ENCODE measurements at places on chromosomes 3 and 15.

DNA sequence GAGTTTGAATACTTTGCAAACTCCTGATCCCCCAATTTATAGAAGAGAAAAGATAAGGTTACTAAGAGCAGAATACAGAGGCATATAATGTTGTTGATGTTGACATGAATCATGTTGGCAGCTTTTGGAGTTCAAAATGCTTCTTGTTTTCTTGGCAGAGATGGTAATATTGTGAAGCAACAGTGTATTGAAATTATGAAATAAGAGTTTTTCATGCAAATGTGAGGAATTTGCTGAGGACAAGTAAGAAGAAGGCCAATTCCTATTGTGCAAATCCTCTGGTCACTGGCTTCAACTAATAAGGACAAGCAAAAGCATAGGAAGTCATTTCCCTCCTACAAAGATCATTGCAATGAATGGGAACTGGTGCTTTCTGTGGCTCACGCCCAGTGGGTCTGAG, 126.9 kb upstream of the CHL1 start:
- no peak for DNase-seq

GRCh38 chr15:40379853-40380252, 2.7 kb upstream of the KNSTRN start:
- DNase-seq, result no peak

DNA sequence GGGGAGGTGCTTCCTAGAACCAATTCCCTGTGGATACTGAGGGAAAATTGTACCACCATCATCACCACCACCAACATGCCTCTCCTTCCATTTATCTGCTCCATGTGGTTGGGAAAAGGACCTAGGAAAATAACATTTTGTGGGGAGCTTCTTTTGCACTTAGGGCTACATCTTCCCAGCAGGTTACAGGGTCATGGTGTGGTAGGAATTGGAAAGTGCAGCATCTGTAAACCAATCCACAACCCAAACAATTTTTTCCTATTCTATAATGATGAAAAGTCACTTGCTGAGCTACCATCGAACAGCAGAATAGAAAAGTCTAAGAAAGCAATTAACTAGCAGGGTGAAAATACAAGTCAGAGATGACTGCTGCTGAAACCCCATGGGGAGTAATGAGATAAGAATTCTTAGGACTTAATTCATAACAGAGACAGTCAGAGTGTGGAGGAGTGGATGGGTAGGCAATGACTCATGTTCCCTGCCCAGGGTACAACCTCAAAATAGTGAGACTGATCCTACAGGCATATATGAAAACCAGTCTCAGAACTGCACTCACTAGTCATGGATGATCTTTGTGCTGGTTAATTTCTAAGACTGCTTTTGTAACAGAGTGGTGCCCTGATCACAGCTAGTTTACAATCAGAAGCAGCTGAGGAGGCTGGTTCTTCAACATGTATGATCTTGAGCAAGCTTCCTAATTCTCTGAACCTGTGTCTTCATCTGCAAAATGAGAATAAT, 38.1 kb upstream of the LEKR1 start:
- DNase-seq, result no peak

DNA sequence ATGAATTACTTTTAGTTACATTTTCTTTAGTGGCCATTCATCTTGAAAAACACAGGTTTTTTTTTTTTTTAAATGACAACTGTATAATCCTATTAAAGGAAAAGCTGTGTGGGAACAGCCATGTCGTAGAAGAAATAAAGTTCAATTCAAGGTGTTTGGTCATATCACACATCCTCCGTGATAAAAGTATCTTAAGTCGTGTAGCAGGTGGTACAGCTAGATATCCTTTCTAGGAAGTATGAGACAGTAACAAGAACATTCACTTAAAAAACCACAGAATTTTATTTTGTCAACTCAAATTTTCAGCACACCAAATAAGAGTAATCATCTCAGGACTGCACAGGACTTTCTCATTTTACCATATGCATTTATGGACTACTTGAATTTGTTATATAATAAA, 16.1 kb downstream of the ZDHHC23 start:
- no peak for DNase-seq

- DNase-seq, result peak; percentile 46
Measured at GRCh38 chr15:32844118-32844711, 126.4 kb downstream of the GREM1 start.

GRCh38 chr3:131608741-131609140, 106.0 kb upstream of the MRPL3 start:
- no peak for DNase-seq

Data from NCI-H1105 treated with DMSO at 0.1 percent for 48 hours (cell line).